Hematopoietic multipotent progenitor cell treated with erythropoietin and hydrocortisone succinate and interleukin-3 and kit ligand, for 6 days (in vitro differentiated cells): ENCODE measurements at places on chromosomes 4 and X.

DNA sequence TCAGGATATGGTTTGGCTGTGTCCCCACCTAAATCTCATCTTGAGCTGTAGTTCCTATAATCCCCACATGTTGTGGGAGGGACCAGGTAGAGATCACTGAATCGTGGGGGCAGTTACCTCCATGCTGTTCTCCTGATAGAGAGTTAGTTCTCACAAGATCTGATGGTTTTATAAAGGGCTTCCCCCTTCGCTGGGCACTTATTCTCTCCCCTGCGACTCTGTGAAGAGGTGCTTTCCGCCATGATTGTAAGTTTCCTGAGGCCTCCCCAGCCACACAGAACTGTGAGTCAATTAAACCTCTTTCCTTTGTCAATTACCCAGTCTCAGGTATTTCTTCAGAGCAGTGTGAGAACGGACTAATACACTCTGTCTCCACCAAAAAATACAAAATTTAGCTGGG is 291.9 kb downstream of the BCOR start:
- no peak for DNase-seq

DNA sequence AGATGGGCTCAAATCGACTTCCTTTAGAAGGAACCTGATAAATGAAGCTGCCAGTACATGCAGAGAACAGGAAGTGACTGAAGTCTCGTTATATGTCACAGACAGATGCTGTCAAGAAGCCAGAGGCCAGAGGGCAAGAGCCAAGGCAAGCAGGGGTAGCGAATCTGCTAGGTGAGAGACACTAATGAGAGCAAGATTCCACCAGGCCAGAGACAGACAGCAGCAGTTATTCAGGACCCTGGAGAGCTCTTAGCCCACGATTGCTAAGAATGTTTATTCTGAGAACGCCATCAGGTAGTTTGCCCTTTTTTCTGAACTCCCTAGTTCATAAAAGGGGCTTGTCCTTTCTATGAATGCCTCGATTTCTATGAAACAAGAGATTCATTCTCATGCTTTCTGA is 73.7 kb downstream of the BEND2 start:
- peak; percentile 63 for DNase-seq

- no peak for DNase-seq
Observed at GRCh38 chrX:147710301-147710700, 201.4 kb upstream of the FMR1 start.

DNA sequence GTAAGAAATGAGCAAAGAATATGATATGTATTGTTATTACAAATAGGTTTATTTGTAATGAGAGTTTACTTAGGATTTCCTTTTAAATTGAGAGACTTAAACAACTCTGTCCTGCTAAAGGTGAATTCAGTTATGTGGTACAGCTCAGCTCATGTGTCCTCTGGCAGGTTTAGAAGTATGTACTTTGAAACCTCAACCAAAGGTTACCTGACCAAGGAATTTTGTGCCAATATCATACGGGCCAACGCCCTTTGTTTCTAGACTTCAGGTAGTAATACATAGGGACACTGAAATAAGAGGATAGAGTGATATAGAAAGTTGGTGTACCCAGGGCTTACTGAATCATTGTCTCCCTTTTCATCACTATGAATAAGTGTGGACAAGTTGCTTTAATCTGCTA is 25.7 kb downstream of the SLAIN2 start:
- no peak for DNase-seq

- DNase-seq, result no peak
Observed at GRCh38 chr4:127188847-127189246, 443.9 kb upstream of the INTU start.

DNA sequence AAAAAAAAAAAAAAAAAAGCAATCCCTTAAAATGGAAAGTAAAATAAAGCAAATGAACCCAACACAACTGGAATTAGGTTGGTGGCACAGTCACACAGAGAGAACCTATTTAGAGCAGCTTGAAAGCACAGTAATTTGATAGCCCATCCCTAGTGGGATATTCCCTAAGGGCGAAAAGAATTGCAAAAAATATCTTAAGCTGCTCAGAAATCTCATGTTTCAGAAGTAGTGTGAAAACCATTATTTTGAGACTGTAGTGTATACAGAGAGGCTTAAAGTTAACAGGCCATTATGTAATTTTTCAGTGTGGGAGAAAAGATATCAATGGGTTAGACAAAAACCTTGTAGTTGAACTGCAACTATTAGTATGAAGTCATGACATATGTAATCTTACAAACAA is 40.0 kb upstream of the DHX15 start:
- DNase-seq, result no peak

DNA sequence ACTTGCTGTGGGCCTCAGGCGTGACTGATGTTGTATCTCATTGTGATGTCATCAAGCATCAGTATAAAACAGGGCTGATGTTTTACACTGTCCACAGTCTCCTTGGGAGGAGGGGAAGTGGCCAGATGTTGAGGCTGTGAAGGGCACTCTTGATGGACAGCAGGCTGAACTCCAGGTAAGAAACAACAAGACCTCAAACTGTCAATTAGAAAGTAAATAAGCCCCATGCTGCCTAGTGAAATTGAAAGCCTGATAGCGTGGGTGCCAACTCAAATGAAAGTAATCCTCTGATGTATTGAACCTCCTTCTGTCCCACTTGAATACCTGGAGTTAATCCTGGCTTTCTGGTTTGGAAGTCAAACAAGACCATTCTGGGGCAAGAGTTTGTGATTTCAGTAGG is 19.7 kb downstream of the VSIG1 start:
- no peak for DNase-seq

DNA sequence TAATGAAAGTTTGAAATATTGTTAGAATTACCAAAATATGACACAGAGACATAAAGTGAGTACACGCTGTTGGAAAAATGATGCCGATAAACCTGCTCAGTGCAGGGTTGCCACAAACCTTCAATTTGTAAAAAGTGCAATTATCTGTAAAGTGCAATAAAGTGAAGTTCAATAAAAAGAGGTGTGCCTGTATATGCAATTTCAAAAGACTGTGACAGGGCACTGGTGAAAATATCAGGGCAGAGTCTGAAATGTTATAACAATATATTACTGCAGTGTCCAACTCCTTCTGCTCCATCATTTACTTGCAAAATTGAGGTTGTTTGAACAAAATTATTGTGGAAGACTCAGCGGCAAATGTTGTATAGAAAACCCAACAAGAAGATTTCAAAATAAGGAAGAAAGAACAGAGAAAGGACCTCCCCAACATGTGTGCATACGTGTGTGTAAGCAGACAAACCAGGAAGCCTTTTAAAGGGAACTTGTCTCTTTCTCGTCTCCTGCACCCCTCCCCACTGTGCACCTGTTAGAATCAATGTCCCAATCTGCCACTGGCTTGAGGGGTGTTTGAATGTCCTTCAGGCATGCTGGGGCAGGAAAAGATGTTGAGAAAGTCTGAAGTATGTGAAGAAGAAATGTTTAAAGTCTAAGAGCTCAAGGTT is 96.2 kb downstream of the MAOB start:
- DNase-seq, result no peak
